ENCODE measurements at places on chromosomes 12 and 14.

GRCh38 chr14:32417956-32418552 lies 89.0 kb downstream of the AKAP6 start:
- DNase-seq: no peak

- DNase-seq: no peak
Measured at GRCh38 chr14:88085736-88086135, 80.8 kb downstream of the GPR65 start.

DNA sequence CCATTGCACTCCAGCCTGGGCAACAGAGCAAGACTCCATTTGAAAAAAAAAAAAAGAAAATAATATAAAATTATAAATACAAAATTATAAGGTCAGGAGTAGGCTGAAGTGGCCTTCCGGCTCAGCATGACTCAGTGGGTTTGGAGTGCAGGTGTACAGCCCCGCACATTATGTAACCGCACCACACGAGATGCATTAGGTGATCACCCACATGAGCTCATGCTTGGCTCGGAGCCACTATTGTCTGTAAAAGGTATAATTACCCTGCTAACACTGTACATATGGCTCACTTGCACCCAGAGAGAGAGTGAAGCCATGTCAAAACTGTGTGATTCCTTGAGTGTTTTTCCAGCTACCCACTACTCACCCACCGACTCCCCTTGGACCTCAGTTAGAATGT lies 557.0 kb downstream of the SLC6A15 start:
- DNase-seq: no peak

GRCh38 chr14:22807432-22808087 lies 7.7 kb downstream of the SLC7A7 start:
- no peak for DNase-seq

DNA sequence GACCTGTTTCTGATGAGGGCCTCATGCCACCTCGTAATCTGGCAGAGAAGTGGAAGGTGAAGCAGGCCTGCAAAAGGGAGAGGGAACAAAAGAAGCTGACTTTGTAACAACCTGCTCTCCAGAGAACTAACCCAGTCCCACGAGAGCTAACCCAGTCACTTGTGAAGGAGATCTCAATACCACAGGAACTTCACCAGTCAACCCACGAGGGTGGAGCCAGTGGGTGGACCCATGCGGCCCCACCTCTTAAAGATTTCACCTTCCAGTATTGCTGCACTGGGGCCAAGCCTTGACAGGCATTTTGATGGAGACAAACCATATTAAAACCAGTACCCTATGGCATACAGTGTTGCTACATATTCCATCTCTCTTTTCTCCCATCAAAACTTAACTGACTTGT lies 55.1 kb downstream of the SERPINA10 start:
- no peak for DNase-seq

- no peak for DNase-seq
Measured at GRCh38 chr12:86521870-86522269, 265.7 kb upstream of the MGAT4C start.

- peak; percentile 64 for DNase-seq
Measured at GRCh38 chr14:105537580-105538474, 11.4 kb downstream of the TMEM121 start.

GRCh38 chr14:26917086-26917485 lies 319.3 kb upstream of the NOVA1 start:
- no peak for DNase-seq

- DNase-seq: no peak
Measured at GRCh38 chr14:104321802-104322130, 183.4 kb downstream of the KIF26A start.

DNA sequence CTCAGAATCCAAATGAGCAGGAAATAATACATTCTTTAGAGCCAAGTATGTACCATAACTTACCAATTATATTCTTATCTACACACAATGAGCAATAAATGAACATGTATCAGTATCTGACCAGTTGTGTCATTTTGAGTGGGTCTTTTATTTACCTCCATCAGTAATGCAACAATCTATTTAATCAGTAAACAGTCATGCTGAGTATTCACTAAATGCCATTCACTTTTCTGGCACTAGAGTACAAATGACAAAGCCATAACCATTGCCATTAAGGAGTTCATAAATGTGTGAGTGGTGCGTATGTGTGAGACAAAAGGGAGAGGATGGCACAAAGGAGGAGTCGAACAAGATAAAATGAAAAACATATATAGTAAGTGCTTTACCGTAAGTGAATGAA lies 1.5 kb upstream of the STRAP start:
- no peak for DNase-seq

- DNase-seq: no peak
Measured at GRCh38 chr12:587132-588023, 75.9 kb downstream of the NINJ2 start.

DNA sequence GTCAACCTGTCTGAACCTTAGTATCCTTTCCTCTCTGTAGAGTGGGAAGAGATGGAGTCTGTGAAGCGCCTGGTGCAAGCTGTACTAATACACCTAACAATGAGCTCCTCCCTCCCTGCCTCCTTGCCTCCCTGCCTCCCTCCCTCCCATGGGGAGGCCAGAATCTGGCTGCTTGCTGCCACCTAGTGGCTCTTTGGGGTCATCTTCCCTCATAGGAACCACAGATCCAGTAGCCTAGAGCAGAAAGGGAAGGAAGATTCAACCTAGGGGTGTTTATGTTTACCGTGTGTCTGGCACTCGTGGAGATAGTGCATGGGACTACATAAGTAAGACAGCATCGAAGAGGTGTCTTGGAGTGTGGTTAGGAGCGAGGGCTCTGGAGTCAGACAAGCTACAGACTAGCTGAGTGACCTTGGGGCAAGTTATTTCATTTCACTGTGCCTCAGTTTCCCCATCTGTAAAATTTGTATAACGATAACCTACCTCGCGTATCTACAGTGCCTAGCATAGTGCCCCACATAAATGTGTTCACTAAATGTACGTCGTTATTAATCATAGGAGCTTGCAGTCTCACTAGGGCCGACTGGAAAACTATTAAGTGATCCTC lies 35.5 kb upstream of the TSPAN9 start:
- peak; percentile 23 for DNase-seq

- DNase-seq: no peak
Measured at GRCh38 chr14:103889313-103890051, 38.8 kb upstream of the TDRD9 start.

- no peak for DNase-seq
Measured at GRCh38 chr12:131033886-131034482, 80.3 kb downstream of the ADGRD1 start.

DNA sequence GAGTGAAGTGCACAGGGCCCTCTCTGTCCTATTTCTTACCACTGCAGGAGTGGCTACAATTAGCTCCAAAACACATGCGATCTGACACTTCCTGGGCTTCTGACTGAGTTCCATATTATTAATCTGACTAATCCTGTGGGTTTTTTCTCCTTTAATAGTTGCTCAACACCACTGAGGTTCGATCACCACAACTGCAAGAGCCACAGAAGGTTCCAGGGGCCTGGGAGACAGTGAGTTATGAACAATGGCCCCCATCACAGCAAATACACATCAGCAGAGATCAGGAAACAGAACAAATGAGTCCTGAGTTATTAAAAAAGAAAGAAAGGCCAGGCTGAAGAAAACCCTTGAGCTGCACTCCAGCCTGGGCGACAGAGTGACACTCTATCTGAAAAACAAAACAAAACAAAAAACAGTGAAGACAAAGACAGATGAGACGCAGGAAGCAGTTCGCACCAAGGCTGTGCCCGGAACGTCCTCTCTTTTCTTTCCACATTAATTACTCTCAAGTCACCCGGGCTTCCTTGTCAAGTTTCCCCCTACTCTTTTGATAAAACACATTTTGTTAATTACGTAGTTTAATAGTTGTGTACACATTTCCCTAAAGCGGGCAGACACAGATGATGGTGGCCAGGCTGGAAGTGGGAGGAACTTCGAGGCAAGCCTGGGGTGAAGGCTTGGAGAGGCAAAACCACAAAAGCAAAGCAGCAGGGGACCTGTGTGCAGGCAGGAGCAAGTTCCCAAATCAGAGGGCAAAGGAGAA lies 42.7 kb downstream of the CDC42BPB start:
- no peak for DNase-seq

DNA sequence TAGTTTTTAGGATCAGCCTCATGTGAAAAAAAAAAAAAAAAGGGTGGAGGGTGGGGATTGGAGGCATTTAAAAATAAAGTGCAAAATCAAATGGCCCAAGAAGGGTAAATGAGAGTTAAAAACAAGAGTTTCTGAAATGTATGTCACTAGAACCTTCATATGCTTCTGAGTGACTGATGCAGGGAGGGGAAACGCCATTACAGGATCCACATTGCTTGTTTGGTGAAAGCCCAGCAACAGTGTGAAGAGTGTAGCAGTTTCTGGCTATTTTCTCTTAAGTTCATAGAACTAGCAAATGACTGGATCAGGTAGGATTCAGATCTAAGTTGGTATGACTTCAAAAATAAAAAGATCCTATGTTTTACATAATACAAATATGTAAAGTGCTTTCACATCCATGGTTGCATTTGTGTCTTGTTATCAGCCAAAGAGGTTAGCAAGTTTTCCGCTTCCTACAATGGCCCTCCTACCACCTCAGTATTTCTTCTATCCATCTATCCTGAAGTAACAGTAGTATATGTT lies 2.9 kb downstream of the CHPT1 start:
- DNase-seq: no peak

DNA sequence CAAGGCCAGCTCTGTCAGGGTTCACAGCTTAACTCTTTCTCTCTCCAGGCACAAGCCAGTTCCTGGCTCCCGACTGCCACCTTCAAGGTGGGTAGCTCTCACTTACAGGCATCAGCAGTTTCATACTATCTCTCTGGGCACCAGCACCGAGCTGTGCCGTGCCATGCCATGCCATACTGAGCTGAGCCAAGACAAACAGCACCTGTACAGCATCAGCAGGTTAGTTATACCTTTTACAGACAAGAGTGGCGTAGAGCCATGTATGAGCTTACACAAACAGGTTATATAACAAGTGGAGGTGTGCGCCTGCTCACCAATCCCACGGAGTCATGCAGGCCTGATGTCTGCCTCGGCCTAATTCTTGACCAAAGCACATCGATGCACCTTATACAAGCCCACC lies 1098.7 kb downstream of the AACS start:
- DNase-seq: no peak

DNA sequence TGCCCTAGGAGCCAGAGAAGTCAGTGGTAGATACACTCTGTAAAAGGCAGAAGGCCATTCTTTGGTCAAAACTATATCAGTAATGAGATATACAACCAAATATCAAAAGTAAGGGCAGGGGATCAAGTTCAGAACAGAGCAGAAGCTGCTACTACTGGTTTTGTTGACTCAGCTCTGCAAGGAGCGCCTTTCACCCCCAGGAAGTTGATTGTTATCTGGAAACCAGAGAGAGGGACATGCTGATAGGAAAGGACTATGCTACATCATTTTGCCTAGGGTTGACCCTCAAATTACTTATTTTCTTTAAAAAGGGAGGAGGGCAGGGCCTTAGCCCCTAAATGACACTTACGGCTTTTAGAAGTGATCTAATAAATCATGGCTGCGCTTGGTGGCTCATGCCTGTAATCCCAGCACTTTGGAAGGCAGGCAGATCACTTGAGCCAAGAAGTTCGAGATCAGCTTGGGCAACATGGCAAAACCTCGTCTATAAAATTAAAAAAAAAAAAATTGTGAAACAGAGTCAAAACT lies 194.0 kb downstream of the KLHL28 start:
- DNase-seq: no peak

DNA sequence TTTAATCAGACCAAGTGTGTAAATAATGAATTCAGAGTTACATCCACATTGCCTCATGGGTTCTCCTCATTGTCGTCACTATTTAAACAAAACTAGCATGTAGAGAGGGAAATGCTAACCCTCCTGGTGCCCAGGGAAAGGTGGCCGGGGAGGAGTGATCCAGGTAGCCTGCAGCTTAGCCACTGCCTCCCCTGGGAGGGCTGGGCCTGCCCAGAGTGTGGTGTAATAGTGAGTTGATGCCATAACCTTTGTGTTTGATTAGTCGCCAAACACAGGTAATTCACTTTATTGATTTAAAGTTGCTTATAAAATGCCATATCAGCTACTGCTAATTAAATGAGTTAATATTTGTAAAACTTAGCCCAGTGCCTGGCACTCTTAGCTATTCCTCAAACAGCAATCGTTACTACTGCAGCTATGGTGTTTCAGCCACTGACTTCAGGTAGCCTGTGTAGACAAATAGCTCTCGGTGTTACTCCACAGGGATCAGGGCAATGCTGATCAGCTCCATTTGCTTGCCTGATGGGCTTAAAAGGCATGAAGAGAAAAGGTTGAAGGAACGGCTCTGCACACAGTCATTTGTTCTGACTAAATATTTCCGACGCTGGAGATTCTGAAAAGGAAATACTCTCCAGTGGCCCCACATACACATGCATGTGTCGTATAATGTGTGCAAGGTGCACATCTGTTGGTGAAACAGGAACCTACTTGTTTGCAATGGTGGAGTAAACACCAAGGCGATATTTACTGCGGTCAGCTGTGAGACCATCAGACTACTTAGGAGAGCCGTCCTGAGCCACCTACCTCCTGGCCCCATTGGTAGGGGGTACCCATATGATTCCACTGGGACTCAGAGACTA lies 45.7 kb upstream of the PRMT8 start:
- no peak for DNase-seq

DNA sequence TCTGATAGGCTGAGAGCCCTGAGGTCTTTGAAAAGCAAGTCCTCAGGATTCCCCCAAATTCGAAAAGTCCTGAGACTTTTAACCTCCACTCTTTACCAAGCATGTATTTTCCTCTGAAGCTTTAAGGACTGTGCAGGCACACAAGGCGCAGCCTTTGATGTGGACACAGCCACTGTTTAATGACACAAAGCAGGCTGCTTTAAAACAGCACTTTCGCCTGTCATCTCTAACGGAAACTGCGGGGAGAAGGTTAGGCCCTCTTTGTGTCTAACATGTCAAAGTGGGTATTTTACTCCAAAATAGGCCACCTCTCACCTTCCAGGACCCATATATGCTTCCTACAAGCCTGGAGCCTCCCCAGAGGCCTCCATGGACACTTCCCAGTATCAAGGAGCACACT lies 159.2 kb downstream of the GCH1 start:
- no peak for DNase-seq

DNA sequence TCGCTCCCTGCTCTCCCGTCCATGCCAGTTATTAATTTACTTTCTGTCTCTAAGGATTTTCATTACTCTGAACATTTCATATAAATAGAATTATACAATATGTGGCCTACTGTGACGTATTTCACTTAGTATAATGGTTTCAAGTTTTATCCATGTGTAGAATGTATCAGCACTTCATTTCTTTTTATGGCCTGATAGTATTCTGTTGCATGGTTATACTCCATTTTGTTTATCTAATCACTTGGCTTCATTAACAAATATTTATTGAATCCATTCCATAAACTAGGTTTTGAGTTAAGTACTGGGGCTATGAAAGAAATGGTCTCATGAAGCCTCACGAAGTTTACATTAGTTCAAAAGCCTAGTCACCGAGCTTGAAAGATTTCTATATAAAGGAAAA lies 7.6 kb downstream of the GPR65 start:
- no peak for DNase-seq

GRCh38 chr12:124302807-124303578 lies 8.1 kb downstream of the RFLNA start:
- no peak for DNase-seq

- DNase-seq: no peak
Measured at GRCh38 chr14:24281636-24282035, 10.2 kb upstream of the RABGGTA start.

Data from CD4-positive, alpha-beta T cell (primary cell).